Chondrocyte (in vitro differentiated cells): ENCODE measurements at places on chromosomes 3 and 15. TPM values are rescaled to one million over a fixed set of nuclear protein-coding genes. Genes with fewer than 3 reads are reported as not detected.

- no peak for DNase-seq
Observed at GRCh38 chr3:40291471-40291870, 18.0 kb upstream of the EIF1B start.

DNA sequence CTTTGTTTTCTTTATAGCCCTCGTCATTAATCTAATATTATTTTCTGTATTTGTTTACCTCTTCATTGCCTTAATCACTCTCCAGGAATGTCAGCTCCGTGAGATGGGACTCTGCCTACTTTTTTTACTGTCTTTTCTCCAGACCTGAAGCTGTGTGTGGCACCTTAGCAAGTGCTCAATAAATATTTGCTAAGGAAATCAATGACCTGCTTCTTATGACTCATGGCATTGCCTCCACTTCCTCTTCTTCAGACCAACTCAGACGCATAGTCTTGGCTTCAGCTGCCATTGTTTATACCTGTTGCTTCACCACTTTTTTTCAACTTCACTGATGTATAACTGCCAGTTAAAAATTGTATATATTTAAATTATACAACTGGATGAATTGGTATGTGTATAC is 218.5 kb upstream of the CMC1 start:
- DNase-seq = no peak

GRCh38 chr3:162400697-162401096 is 904.1 kb downstream of the OTOL1 start:
- no peak for DNase-seq

DNA sequence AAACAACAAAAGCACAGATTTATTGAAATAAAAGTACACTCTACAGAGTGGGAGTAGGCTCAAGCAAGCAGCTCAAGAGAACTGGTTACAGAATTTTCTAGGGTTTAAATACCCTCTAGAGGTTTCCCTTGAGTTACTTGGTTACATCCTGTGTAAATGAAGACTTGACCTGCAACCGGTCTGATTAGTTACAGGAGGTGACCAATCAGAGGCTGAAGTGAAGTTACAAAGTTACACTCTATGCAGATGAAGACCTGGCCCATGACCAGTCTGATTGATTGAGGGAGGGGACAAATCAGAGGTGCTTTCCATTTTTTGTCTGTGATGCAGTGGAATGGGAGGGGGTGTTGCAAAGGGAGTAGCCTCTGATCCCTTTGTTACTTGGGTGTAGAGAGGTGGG is 723.4 kb downstream of the ZPLD1 start:
- no peak for DNase-seq

- DNase-seq = no peak
Observed at GRCh38 chr3:14222900-14223594, 44.4 kb downstream of the LSM3 start.

- DNase-seq = no peak
Observed at GRCh38 chr3:94256888-94257813, 194.3 kb downstream of the NSUN3 start.

GRCh38 chr3:127131424-127132170 is 61.3 kb upstream of the PRR23E start:
- DNase-seq = no peak

DNA sequence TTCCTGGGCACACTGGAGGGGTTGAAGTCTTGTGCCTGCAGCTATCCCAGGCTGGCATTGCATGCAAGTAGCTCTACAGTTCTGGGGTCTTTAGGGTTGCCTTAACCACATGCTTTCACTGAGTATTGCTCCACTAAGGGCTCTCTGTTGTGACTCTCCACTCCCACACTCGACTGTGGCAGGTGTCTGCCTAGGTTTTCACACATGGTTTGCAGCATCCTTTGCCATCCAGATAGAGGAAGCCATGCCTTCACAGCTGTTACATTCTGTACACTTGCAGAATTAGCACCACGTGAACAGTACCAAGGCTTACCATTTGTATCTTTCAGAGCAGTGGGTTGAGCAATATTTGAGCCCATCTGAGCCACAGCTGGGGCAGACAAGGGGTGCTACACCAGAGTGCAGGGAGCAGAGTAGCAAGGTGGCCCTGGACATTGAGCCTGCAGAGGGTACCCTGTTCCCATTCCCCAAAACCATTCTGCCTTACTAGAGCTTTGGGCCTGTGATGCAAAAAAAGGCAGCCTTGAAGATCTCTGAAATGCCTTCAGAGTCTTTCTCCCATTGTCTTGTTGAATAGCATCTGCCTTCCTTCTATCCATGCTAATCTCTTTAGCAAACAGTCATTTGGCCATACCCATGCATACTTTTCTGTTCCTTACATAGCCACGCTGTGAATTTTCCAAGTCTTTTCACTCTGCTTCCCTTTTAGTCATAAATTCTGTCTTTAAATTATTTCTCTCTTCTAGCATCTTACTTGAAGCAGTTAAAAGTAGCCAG is 95.2 kb upstream of the PLCL2 start:
- no peak for DNase-seq

GRCh38 chr15:73996939-73997338 is 2.4 kb downstream of the PML start:
- no peak for DNase-seq

GRCh38 chr15:83848315-83849050 is 194.6 kb downstream of the ADAMTSL3 start:
- DNase-seq = no peak

DNA sequence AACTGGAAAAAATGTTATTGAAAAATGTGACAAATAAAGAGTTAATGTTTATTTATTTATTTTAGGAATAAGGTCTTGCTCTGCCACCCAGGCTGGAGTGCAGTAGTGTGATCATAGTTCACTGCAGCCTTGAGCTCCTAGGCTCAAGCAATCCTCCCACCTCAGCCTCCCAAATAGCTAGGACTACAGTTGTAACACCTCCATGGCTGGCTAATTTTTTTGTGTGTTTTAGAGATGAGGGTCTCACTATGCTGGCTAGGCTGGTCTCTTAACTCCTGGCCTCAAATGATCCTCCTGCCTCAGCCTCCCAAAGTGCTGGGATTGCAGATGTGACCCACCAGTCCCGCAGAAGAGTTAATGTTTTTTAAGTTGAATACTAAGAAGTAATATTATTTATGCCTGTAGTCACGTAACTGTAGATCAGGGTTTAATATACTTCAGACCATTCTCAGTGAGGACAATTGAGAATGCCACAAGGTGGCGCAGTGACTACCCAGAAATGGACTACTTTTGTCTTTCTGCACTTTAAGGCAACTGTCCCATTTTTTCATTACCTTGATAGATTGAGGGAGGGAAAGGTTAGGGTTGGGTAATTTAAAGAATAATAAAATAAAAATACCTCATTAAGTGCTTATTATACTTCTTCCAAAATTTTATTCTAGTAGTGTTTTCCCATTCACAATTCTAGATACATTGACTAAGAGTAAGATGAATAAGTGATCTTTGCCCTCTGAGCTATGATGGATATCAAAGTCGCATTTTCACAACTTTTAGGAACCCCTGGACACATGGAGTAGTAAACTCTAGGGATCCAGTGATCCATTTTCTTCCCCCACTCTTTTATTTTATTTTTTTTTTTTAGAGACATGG is 6.0 kb downstream of the MUC13 start:
- no peak for DNase-seq

DNA sequence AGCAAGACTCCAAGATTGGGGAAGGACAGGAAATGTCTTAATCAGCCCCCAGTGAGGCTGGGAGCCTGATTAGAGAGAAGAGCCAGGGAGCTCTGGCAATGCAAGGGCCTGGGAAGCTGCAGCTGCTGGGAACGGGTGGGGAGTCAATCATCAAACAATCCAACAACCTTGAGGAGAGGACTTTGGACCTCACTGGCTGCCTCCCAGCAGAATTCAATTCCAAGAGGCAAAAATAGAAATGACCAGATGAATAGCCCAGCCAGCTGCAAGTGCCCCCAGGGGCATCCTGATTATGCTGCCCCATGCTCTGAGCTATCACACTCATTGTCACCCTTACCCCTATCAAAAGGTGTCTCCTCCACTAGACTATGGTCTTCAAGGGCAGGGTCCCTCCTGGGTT is 6.1 kb upstream of the HOMER2 start:
- DNase-seq = no peak

GRCh38 chr3:197333901-197334639 is 35.7 kb upstream of the DLG1 start:
- DNase-seq = no peak

GRCh38 chr3:65642883-65643282 is 395.8 kb downstream of the MAGI1 start:
- no peak for DNase-seq

- DNase-seq = no peak
Observed at GRCh38 chr3:163056874-163057497, 1560.4 kb downstream of the OTOL1 start.

GRCh38 chr15:48507416-48508065 is 138.0 kb downstream of the FBN1 start:
- no peak for DNase-seq

DNA sequence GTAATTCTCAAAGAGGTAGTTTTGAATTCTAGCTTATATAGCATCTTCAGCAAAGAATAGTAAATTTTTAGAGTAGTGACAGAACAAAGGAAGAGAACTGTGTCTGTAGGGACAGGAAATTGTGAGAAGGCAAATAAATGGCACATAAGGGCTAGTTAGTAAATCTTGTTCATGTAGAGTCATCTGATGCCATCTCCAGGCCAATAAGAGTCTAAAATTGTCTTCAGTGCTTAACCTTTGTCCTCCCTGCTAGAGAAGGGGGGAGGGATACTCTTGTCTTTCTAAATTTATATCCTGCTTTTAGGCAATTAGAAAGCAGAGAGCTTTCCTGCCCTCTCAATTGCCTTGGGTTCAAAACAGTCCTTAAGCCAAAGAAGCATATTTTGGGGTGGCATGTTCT is 87.0 kb upstream of the DNAJC19 start:
- DNase-seq = no peak

GRCh38 chr3:121999931-122000330 is 22.1 kb downstream of the ILDR1 start:
- no peak for DNase-seq

DNA sequence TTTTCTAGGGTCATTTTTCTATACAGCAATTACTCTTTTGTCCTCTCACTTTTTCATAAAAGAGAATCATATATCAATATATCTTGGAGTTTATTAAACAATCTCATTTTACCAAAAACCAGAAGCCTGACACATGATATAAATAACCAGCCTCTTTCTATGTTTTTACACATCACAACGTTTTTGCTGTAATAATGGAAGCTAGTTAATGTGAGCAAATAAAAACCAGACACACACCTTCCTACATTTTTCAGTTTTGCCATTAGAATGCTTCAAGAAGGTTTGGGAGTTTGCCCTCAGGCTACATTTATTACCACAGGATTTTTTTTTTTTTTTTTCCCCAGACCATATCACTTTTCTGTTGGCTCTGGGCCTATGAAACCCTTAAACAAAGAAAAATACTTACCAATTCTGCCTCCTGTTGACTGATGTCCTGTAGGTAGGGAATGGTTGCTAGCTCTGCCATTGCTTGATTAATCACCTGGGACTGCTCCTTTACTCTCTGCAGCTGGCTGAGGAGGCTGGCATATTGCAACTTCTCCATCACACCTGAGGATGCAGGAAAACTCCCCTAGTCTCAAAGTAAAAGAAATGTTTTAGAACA is 165.5 kb downstream of the ECT2 start:
- DNase-seq = no peak

- DNase-seq = no peak
Observed at GRCh38 chr3:29338377-29338776, 57.5 kb downstream of the RBMS3 start.

- DNase-seq = no peak
Observed at GRCh38 chr15:48622237-48622636, 23.3 kb downstream of the FBN1 start.

DNA sequence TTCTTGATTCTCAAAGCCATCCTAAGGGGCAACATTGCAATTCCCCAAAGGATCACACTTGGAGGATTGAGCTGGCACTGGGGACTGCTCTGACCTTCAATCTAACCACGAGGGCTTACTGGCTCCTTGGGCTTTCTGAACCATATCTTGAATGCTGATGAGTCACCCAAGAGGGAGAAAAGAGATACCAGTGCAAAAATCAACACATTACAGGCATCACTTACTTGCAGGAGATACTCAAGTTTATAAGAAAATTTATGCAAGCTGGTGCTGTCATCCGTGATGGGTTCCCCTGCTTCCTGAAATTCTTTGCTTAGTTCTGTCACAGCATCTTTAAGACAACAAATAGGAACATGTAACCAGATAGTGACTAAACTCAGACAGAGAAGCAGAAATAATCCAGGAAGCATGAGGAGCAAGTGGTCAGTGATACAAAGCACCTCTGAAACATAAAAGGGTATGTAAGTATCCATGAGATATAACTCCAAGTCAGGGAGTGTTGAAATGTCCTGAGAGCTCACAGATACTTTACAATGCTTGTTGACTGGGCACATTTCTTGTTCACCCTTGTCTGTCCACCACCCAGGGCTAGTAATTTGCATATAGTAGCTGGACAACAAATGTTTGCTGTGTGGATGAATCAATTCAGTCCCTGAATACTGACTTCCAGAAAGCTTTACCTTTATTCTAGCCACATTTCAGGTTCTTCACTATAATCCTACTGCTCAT is 14.1 kb downstream of the FYCO1 start:
- no peak for DNase-seq

DNA sequence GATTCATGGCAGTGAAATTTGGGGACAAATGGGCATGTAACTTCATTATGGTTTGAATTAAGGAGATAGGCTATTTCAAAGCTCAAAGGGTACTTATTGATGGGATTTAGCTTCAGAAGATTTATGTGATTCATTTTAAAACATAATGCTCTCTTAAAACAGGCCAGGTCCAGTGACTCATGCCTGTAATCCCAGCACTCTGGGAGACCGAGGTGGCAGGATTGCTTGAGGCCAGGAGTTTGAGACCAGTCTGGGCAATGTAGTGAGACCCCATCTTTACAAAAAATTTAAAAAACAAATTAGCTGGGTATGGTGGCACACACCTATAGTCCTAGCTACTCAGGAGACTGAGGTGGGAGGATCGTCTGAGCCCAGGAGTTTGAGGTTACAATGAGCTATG is 11.5 kb downstream of the THAP10 start:
- no peak for DNase-seq

GRCh38 chr15:90294159-90294558 is 28.7 kb downstream of the NGRN start:
- no peak for DNase-seq

Gene ZPLD1
- not detected in 3 replicates for total RNA-seq

Gene SLC24A5
- total RNA-seq = not detected in 3 replicates

Gene HIGD2B
- not detected in 3 replicates for total RNA-seq

Gene CAMK2N2
- total RNA-seq = 3.2 to 5.3 TPM (median 3.9 TPM) in 3 replicates

Gene CELF6
- total RNA-seq = 0.42 to 1.3 TPM in 2 of 3 replicates, not detected in the other

Gene TMEM207
- not detected in 3 replicates for total RNA-seq

Gene CHL1
- total RNA-seq = not detected in 3 replicates

Gene ZNF502
- not detected in 3 replicates for total RNA-seq

Gene SCG5
- total RNA-seq = 1.3 to 2.6 TPM (median 2.5 TPM) in 3 replicates

Gene COL6A6
- not detected in 3 replicates for total RNA-seq

Gene STXBP5L
- total RNA-seq = not detected in 3 replicates

Gene SLC2A2
- total RNA-seq = not detected in 3 replicates

Gene ASTE1
- 5.4 to 6.6 TPM (median 6.5 TPM) in 3 replicates for total RNA-seq

Gene THUMPD3
- 41.7 to 49.8 TPM (median 43.9 TPM) in 3 replicates for total RNA-seq

Gene HDAC11
- 10.7 to 16.5 TPM (median 15.2 TPM) in 3 replicates for total RNA-seq

Gene GOLGA8G
- total RNA-seq = not detected in 3 replicates

Gene ZNF774
- 3.2 to 4.8 TPM (median 3.3 TPM) in 3 replicates for total RNA-seq

Gene KNL1
- 4.7 to 6.0 TPM (median 5.5 TPM) in 3 replicates for total RNA-seq
